ENCODE measurements at places on chromosomes 6 and 20.

DNA sequence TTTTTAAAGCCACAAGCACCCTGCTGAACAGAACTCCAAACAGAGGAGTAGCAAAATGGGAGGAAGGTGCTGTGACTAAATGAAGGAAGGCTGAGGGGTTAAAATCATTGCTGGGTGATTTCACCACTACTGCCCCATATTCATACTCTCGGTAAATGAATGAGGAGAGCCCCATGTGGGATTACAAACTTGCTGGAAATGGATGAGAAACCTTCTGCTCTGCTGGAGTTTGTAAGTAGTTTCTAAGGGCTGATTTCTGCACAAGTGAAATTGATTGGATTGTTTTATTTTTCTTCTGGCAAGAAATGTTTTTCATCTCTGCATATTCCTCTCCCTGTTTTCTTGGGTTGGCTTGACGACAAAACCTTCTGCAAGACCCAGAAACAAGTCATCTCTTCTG is 533.5 kb upstream of the MMS22L start:
- no peak for DNase-seq

GRCh38 chr20:43837856-43838702 is 76.6 kb upstream of the TOX2 start:
- no peak for DNase-seq

GRCh38 chr6:131061041-131061750 is 1.8 kb downstream of the EPB41L2 start:
- DNase-seq = no peak

GRCh38 chr20:5331340-5331739 is 14.6 kb upstream of the PROKR2 start:
- no peak for DNase-seq

- peak; percentile 57 for DNase-seq
Measured at GRCh38 chr20:4956200-4956810, 45.0 kb downstream of the SLC23A2 start.

DNA sequence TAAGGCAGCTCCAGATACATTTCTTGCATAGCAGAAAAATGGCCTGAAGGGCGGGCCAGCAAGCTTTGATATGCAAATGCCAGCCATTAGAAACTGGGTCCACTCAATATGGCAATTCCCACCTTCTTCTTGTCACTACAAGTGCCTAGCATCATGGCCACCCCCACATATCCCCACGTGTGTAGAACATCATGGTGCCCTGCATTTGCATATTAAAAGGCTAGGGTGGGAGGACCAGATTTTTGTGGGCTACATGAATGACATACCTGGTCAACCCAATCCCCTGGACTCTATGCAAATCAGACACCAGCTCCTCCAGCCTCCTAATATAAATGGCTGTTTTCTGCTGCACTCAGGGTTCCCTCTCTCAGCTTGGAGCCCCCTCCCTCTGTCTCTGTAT is 31.7 kb downstream of the PLN start:
- DNase-seq = no peak

DNA sequence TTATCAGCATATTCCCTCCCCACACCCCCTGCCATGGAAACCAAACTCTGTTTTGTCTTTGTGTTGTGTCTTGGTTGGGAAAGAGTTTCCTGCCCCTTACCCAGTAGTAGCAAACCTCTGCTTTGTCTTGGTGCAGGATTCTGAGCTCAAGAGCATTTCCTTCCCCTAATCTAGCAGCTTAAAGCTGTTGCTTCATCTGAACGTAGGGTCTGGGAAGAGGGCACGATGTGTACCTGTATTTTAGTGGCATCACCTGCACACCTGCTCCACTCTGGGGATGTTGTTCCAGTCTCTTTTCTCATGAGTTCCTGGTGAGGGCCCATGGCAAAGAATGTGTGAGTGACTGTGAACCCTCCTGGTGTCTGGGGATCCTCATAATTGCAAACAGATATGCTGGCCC is 164.7 kb downstream of the SCP2D1 start:
- DNase-seq = no peak

- no peak for DNase-seq
Measured at GRCh38 chr6:159830501-159831372, 30.7 kb downstream of the PNLDC1 start.

- no peak for DNase-seq
Measured at GRCh38 chr6:138346302-138347195, 31.2 kb upstream of the SMIM28 start.

DNA sequence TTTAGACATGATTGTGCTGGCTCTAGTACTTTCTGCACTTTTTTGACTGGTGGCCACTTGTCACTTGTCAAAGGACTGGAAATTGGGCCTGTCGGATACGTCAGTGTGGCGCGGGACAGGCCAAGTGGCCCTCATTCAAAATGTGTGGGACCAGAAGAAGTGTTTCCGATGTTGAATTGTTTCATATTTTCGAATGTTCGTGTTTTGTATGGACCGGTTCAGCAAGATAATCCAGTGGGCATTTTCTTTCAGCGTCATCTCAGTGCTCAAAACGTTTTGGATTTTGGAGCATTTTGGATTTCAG is 3.5 kb downstream of the KIF25 start:
- DNase-seq = no peak

DNA sequence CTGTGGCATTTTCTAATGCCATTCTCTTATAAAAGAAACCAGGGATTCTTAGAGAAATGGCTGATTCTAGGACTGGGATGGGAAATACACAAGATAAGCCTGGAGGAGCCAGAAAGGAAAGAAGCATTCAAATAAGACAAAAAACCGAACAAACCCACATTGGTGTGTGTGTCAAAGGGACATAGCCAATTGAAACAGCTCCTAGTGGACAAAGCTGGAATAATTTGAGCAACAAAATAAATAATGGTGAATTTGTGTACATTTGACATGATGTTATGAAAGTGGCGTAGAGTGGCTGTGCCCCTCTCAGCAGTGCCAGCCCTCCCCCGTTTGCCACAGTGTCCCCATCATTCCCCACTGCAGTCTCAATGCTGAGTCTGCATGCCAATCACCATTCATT is 55.5 kb downstream of the B3GAT2 start:
- DNase-seq = no peak

- no peak for DNase-seq
Measured at GRCh38 chr6:154901876-154902552, 93.1 kb upstream of the TIAM2 start.

DNA sequence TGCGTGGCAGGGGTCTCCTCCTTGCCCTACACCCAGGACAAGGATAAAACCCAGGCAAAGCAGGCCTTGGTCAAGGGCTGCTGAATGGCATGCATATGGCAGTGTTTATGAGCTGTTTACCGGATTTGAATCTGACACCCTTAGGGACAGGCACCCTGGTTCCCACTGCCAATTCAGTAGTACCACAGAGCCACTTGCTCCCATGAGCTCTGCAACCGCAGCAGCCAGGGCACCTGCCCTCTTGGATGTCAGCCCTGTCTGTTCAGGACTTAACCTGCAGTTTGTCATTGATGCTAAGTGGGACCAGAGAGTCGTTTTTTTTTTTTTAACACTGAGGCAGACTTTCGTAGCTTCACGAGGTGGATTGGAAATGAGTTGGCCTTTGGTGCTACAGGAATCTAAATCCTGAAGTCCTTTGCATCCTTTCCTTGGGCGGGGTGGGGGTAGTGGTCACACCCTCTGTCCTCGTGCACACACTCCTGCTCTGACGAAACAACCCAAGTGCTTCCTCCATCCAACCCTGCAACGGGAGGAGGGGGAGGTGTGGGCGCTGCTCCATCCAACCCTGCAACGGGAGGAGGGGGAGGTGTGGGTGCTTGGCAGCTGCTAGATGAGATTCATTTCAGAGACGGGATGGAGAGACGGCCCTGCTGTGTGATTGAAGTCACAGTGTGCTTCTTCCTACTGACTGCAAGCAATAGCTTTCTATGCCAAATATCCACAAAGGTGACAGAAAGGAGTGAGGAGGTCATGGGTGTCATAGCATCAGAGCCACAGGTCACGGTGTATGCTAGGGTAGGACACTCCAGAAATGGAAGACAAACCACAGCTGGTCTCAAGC is 166.5 kb downstream of the SMOC2 start:
- no peak for DNase-seq

- no peak for DNase-seq
Measured at GRCh38 chr6:51618563-51618962, 468.9 kb downstream of the PKHD1 start.

Measured in HFF-Myc (cell line).